ENCODE measurements at places on chromosomes 12 and 14.

DNA sequence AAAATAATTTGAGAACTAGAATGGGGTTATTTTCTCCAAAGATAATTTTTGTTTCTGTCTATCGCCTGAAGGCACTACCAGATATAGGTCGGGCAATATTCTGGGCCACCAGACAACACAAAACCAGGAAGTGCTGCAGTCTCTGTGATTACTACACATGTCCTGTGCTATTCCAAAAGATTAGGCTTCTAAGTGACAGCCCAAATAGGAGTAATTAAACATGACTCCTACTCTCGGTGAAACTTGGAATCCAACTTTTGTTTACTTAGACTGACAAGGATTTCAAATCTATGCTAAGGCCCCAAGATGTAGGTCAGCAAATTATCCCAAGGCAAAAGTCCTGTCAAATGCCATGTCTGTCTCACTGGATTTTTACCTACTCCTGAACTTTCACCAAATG lies 157.6 kb upstream of the LRFN5 start:
- DNase-seq = no peak

- DNase-seq = no peak
These were observed 349.0 kb downstream of the RAD51B start for GRCh38 chr14:68168460-68169109.

DNA sequence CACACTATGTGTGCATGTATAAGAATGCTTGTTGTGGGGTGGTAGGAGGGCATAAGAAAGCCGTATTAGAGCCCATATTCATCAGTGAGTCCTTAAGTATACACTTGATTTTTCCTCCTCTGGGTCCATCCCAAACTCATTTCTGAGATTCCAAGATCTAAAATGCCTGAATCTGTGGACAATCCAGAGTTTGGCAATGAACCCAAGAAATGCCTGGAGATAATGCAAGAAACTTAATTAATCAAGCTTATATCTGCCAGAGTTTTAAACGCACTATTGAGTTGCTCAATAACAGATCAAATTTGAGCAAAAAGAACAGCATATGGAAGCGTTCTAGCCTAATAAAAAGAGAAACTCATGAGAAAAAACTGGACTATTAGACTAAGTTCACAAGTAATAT lies 143.4 kb upstream of the NAV3 start:
- DNase-seq = no peak

DNA sequence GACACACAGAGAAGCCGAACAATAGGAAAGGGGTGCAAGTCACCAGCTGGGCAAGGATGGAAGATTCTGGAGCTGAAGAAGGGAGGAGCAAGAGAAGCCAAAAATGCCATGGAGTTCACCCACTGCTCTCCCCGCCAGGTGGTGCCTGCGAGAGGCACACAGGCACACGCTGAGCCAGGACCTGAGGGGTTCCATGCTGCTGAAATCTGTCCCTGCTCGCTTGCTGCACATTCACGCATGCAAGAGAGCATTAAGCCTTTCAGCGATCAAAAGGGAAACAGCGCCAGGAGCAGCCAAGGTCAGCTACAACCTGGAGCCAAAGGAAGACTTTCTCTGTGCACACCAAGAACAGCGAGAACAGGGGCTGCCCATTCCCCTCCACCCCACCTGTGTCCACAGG lies 104.1 kb downstream of the ANO2 start:
- no peak for DNase-seq

- DNase-seq = no peak
These were observed 14.1 kb downstream of the EIF5 start for GRCh38 chr14:103348154-103348553.

DNA sequence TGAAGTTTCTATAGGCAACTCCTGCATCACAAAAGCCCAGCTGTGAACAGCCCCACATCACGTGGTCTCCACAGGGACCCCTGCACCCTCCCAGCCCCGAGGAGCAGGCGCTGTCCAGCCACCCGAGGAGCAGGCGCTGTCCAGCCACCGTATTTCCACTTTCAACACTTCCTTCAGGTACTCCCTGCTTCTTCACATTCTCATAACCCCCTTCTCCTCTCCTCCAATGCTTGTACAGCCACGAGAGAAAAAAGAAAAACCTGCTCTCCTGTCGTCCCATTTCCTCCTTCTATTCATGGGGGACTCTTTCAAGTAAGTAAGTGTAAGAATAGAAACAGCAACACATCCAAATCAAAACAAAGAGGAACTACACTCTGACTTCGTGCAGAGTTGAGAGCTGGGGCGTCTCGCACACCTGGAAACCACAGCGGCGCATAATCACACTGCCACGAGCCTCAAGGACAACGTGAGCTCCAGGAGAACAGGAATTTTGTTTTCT lies 11.9 kb downstream of the CDC42BPB start:
- DNase-seq = peak; percentile 56

DNA sequence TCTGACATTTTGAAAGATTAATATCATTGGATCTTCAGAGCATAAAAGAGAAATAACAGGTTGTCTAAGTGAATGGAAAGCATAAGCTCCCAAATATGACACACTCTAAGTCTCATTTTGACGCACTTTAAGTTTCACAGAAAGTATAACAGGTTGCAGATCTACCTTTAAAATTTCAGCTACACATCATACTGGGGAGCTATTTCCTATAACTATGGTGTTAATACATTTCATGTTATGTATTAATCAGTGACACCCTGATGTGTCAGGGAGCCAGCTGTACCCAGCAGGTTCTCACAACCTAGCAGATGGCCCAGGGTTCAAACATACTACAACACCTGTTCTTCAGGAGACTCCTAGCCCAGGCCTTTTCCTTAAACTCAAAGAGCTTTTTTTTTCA lies 31.1 kb upstream of the TMX1 start:
- no peak for DNase-seq

GRCh38 chr14:99576304-99576703 lies 27.7 kb downstream of the CCDC85C start:
- no peak for DNase-seq

- no peak for DNase-seq
These were observed 125.0 kb upstream of the CCND2 start for GRCh38 chr12:4148418-4149056.

GRCh38 chr12:89479982-89480381 lies 44.6 kb downstream of the GALNT4 start:
- DNase-seq = no peak

DNA sequence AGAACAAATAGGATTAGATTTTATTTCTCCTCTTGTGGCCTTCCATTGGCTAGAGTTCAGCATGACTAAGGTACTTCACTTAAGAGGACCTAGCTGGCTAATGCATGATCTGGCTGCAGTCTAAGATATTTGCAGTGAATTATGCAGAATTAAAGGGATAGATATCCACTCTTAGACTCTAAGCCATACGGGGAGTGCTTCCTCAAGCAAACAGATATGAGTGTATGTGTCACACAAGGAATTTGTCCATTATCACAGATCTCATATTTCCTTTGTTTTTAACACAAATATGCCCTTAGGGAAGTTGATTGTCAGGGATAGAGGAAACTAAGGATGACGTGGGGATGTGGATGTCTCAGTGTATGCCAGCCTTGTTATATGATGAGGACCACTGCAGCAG lies 88.1 kb upstream of the DHRS4 start:
- no peak for DNase-seq

DNA sequence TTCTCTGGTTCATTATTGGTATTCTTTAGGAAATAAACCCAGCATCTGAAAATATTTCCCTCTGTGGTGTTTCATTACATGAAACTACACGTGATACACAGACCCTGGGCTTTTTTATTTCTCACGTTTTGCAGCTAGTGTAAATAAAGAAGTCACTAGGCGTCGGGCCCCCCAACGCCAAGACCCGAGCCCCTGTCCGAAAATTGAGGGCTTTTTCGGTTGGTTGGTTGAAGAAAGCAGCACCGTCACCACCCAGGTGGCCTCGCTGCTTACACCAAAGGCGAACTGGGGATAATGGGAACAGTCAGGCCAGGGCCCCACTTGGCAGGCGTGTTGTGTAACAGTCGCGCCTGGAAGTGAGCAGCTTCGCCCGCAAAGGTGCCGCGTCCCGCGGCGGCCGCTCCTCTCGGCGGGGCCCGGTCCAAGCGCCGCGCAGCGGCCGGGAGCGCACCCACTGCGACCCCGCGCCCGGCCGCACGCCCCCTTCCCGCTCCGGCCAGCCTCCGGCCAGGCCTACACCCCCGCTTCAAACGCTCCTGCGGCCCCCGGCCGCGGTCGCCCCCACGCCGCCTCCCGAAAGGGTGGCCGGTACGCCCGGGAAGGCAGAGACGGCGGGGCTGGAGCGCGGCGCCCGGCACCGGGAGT lies 1.2 kb downstream of the DUSP16 start:
- no peak for DNase-seq

DNA sequence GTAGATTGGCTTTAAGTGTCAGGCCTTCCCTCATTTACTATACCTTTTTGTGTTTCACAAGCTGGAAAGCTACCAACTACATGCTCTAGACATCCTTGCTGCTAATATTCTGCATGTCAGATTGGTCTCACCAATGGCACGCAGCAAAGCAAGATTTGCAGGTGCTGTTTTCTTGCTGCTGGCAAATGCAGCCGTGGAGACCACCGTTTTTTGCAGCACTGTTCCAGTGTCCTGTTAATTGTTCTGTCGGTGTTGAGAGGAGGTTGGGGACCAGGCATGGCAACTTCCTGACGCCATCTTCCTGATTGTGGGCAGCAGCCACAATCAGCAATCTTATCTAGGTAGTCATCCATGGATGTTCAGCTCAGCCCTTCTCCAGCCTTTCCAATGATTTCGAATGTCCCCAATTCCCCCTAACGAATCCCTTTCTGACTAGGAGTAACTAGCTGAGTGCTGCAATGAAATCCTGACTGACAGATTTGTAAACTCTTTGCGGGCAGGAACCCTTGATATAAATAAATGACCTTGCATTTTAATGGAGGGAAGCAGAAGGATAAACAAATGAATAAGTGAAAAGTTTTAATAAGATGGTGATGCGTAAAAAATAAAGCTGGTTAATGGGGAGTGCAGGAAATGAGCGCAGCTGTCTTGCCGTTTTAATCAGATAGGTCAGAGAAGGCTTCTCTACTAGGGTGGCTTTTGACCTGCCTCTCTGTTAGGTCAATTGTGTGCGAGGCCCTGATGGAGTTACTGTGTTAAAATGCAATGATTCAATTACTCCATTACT lies 574 bp upstream of the CRADD start:
- DNase-seq = no peak

GRCh38 chr12:88580051-88580871 lies at the start of gene KITLG:
Gene KITLG, minus strand, starts transcription at chr12:88580471. Its CDS starts 193 bp downstream, at chr12:88580278.
- DNase-seq = peak; percentile 58

DNA sequence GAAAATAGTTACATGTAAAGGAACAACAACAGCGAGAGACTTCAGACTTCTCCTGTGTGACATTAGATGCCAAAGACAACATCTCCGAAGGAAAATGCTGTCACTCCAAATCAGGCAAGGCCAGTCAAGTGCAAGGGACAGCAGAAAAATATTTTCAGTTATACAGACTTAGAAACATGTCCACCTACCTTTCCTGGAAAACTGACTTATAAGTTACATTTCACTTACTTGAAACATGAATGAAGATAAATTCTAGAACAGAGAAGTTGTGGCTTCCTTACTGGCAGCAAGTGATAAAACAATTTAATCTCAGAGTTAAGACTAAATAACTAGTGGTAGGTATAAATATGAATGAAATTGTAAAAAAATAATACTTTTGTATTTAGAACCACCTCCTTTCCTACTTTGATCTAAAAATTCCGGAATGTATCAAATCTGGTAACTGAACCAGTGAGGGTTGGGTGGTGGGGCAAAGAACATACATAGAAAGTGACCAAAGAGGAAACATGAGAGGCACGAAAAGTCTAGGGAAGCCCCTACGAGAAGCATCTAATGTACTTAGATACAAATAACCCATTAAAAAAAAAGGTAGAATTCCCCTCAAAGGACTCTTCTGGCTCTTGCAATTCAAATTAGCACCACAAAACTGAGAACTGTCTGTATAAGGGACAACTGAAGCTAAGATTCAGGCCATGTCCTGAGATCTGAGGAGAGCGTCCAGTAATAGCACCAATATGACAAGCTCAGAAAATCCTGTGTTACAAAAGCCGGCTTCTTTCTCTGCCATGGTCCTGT lies 21.2 kb downstream of the MTHFD1 start:
- DNase-seq = peak; percentile 36

DNA sequence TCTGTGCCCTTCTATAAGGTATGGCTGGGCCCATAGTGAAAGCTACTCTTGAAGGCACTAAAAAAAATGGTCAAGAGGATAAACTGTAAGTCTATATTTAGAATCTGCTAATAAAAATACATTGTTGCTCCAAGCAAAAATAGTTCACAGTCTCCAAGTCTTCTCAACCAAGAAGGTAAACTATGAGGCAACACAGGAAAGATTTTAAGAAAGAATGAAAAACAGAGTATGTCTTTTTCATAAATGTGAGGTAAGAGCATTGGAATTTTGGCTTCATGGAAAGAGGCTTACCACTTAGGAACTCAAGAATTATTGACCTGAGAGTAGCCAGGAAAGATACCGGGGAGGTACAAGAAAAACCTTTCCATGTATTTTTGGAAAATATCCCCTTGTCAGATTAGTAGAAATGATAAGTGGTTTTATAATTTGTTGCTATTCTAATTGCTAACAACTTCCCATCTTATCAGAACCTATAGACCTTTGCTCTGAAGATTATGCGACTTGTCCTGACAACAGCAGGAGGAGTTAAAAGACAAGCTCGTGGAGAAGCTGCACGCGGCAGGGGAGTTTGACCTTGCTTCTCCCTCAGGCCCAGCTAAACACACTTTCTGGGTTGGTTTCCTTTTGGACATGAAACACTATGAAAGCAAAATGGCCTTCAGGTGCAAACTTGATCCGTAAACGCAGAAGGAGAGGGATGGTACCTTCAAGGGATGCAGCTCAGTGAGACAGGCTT lies 238.1 kb downstream of the FOXN3 start:
- DNase-seq = no peak

DNA sequence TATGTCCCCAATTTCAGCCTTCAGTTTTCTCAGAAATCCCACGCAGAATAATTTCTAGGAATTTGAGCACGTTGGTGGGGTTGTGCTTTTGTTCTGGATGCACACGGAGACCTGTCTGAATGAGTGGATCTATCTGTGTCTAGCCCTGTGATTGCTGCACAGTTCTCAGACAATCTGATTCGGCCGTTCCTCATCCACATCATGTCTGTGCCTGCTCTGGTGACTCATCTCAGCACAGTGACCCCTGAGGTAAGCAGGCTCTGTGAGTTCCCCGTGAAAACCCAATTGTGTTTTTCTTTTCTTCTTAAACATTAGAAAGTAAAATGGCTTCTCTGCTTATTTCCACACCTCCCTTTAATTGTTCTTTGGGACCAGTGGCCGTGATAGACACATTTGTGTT lies 20.2 kb downstream of the UBE3B start:
- no peak for DNase-seq

DNA sequence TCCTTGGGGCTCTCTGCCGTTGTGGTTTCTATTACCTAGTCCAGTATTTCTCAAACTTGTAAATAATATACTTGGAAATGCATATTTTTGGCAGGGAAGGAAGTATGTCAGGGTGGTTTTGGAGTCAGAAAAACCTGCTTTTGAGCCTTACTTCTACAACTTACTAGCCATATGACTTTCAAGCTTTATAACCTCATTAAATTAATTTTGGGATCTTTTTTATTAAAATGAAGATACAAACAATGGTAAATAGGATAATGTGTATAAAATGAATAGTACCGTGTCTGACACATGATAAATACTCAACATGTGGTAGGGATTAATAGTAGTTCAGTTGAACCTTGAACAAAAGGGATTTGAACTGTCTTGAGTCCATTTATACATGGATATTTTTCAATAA lies 406.3 kb downstream of the ATP23 start:
- no peak for DNase-seq

GRCh38 chr12:97948591-97948990 lies 486.0 kb downstream of the RMST start:
- no peak for DNase-seq

Measured in GM13977 (cell line).